GM04503 (cell line): ENCODE measurements at places on chromosomes 11 and 22.

- DNase-seq: no peak
Measured at GRCh38 chr11:66854231-66854661, 2.6 kb upstream of the LRFN4 start.

DNA sequence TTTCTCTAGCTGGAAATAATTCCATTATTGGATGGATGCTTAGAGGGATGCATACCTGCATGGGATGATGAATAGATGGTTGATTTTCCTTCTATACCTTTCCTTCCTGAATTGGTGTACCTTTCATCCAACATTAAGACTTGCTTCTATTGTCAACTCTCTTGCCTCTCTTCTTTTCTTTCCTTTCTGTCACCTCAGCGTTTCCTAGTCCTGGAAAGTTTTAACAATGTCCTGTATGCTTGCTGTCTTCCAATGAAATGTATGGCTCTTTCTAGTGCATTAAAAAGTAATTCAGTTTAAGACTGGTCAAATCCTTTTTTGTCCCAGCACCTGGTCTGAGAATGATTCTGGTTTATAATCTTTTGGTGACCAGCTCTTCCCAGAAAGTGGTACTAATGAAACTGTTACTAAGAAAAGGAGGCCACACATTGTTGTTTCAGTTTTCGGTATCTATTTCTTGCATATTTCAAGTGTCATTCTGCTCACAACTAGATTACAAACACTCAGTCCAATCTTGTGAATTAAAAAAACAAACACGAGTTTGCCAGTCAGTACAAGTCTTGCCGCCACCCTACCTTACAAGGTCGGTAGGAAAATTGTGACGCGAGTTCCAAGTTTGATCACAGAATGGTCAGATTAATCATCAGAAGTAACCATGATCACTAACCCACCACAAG lies 8.0 kb downstream of the POU2AF1 start:
- DNase-seq: no peak

GRCh38 chr22:33821290-33821689 lies 99.0 kb downstream of the LARGE1 start:
- no peak for DNase-seq

DNA sequence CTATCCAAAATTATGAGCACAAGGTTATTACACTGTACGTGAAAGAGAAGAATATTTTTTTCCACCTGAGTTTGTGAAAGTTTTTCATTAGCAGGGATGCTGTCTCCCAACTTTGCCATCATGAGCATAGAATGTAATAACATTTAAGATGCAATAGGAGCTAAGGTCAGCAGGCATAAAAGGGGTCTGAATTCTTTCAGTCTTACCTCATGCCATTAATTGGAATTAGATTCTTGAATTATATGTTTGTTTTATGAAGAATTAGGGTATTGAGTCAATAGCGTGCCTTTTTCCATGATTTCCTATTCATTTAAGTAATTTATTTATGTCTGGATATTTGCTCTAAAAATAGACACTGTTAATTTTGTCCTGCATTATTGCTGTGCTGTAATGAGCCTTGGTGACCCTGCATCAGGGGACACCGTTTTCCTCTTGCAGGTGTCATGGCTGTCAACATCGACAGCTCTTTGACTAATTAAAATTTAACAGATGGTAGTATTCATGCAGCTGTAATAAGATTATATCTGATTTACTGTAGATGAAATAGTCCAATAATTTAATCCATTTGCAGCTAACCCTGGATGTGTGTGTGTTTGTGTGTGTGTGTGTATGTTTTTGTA lies 637.5 kb downstream of the NELL1 start:
- DNase-seq: no peak

GRCh38 chr11:20003351-20003750 lies 156.9 kb downstream of the DBX1 start:
- no peak for DNase-seq

DNA sequence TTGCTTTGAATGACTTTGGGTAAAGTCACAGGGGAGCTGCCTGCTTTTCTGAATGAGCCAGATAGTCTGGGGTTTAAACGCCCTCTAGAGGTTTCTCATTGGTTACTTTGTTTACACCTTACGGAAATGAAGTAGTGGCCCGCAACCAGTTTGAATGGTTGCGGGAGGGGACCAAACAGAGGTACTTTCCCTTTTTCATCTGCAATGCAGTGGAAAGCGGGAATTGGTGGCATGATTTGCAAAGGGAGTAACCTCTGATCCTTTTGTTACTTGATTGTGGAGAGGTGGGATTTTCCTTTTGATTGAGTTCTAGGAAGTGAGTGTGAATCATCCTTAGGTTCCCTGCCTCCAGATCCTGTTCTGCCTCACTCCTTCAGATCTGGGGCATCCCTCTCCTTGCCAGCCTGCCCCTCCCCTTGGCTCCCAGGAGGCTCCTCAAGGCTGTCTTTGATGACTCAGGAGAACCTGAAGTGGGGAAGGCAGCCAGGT lies 15.9 kb upstream of the GLYATL1 start:
- DNase-seq: no peak

DNA sequence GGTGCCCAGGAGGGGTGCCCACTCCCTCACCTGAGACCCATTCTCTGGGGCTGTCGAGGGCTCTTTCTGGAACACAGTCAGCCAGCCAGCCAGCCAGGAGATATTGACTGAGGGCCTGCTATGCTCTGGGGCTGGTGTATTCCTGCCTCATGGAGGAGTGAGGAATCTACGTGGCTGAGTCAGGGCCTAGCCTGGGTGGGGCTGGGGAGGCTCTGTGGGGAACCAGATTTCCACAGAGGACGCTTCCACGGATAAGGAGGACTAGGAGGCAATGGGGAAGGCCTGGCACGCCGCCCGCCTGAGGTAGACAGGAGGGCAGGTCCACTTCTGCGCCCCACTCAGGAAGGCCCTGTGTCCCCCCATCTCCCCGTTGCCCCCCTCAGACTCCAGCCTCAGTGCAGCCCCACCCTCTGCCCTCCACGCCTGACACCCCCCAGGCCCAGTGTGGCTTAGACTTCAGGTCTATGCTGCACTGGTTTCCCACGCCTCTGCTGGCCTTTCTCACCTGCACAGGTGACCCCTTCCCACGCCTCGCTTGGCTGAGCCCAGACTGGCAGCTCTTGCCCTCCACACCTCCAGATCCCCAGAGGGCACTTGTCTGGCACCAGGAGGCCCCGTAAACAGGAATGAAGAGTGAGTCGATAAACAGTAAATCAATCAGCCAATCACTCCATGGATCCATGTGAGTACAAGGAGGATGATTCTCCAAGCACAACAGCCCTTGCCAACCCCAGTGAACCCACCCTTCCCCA lies 37.5 kb downstream of the MACROD1 start:
- no peak for DNase-seq

DNA sequence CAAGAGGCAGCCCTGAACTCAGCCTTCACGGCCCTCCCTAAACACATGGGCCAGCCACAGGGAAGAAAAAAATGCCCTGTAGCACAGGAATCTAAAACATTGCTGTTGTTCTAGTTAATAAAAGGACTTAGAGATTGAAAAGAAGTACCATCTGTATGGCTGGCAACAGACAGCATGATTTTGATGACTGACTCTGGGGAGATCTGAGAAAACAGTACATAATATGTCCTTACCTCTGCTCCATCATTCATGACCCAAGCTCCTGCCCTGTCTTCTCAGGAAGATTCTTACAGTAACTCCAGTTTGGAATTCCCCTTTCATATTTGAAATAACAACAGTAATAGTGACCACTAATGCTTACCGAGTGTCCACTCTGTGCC lies 244.2 kb downstream of the ETS1 start:
- DNase-seq: no peak

GRCh38 chr11:125335106-125335505 lies 161.0 kb downstream of the FEZ1 start:
- DNase-seq: no peak

DNA sequence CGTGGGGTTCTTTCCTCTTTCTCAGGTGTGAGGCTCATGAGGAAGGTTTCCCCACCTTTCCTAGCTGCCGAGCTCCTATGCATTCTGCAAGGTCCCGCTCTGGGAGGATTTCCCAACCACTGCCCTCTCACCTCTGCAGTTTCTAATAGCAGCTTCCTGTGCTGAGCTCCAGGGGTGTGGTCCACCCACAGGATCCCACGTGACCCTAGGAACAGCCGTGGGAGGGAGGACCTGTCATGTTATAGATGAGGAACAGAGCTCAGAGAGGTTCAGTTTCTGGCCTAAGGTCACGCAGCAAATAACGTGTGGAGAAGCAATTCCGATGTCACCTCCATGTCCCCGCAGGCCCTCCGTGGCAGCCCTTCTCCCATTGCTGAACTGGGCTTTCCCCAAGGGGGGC lies 38.5 kb downstream of the FLRT1 start:
- DNase-seq: no peak

DNA sequence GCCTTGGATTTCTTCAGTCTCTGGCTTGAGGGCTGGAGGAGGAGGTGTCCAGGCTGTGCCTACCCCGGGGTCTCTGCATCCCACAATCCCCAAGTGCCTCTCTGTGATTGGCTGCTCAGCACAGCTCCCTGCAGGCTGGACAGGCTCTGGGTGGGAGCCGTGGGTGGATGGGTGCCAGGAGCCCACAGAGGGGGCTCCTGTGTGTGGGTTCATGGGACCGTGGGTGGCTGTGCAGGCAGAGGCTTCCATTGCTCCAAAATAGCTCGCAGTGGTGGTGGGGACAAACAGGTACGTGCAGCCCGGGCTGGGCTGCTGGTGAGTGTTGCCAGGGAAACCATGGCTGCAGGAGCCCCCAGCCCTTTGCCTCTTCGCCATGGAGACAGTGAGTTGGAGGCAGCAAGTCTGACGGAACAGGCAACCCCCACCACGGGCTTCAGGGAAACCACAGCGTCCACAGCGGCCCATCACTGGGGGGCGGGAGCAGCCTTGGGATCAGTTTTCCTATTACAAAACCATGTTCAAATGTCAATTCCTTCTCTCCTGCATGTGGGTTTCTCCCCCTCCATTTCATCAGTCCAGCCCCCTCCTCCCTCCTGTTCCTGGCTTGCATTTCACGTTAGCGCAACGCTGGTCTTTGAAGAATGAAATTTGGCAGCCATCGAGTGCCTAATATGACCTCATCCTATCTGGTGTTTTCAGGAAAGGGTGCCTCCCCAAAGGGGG lies 155.2 kb downstream of the TRIM29 start:
- DNase-seq: no peak

- no peak for DNase-seq
Measured at GRCh38 chr22:19700790-19701419, 13.4 kb upstream of the SEPTIN5 start.

- no peak for DNase-seq
Measured at GRCh38 chr11:62390722-62391121, 28.1 kb upstream of the SCGB1A1 start.

- no peak for DNase-seq
Measured at GRCh38 chr11:10261821-10262220, 32.2 kb downstream of the SBF2 start.
